ENCODE measurements at places on chromosomes 1 and 21.

DNA sequence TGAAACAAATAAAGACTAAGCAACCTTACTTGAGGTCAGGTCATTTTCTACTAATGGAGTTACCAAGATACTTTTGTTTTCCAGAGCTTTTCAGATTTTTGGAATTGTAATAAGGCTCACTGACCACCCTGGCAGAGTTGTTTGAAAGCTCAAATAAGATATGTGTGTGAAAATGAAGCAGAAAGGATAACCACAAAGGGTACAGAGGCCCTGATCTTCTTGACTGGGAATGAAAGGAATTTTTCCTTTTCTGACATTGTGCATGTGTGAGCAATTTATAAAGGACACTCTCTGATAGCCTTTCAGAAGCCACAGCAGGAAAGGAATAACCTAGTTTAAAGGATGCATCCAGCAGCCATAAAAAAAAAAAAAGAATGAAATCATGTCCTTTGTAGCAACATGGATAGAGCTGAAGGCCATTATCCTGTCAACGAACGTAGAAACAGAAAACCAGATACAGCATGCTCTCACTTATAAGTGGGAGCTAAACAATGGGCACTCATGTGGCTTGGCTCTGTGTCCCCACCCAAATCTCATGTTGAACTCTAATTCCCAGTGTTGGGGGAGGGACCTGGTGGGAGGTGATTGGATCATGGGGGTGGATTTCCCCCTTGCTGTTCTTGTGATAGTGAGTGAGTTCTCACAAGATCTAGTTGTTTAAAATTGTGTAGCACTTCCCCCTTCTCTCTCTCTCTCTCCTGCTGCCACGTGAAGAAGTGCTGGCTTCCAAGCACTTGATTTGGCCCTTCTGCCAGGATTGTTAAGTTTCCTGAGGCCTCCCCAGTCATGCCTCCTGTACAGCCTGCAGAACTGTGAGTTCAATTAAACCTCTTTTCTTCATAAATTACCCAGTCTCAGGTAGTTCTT lies 3.1 kb upstream of the SRP9 start:
- H3K4me1 ChIP-seq: peaks cover 27% of the 10 kb centered on the region
- no peaks in the 10 kb centered on the region for H3K36me3 ChIP-seq
- no peak overlapping the region for H3K27ac ChIP-seq
- no peak overlapping the region for H3K4me3 ChIP-seq

GRCh38 chr1:218495931-218496330 lies 150.8 kb downstream of the TGFB2 start:
- DNase-seq: no peak
- H3K27ac ChIP-seq: no peak overlapping the region
- H3K36me3 ChIP-seq: no peaks in the 10 kb centered on the region
- H3K27me3 ChIP-seq: no peaks in the 10 kb centered on the region
- peaks cover 7% of the 10 kb centered on the region for H3K4me1 ChIP-seq

- H3K27me3 ChIP-seq: no peaks in the 10 kb centered on the region
- DNase-seq: no peak
- no peak overlapping the region for H3K4me3 ChIP-seq
- peaks cover 6% of the 10 kb centered on the region for H3K36me3 ChIP-seq
These were observed 29.5 kb downstream of the C2CD2 start for GRCh38 chr21:41924368-41924754.

GRCh38 chr1:232925421-232926220 lies 24.8 kb upstream of the NTPCR start:
- no peaks in the 10 kb centered on the region for H3K4me1 ChIP-seq
- H3K4me3 ChIP-seq: no peak overlapping the region
- H3K36me3 ChIP-seq: no peaks in the 10 kb centered on the region
- H3K27me3 ChIP-seq: no peaks in the 10 kb centered on the region
- no peak overlapping the region for H3K27ac ChIP-seq

GRCh38 chr1:64318428-64318827 lies 115.0 kb downstream of the UBE2U start:
- DNase-seq: no peak
- H3K27ac ChIP-seq: no peak overlapping the region
- no peaks in the 10 kb centered on the region for H3K36me3 ChIP-seq
- no peaks in the 10 kb centered on the region for H3K27me3 ChIP-seq

DNA sequence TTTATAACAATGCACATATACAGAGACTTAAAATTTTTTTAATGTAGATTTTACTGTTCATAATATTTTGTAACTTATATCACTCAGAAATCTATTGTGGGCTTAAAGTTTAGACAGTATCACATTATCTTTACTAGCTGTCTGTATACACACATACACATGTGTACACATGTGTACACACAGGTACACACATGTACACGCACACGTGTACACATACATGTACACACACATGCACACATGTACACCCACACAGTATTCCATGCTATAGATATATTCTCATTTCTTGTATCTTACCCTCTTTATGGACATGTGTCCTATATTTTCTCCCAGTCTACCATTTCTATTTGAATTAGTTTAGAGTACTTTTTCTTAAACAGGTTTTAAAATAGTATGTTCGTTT lies 123.3 kb downstream of the USP25 start:
- no peaks in the 10 kb centered on the region for H3K27me3 ChIP-seq
- no peak overlapping the region for H3K4me3 ChIP-seq
- H3K4me1 ChIP-seq: no peaks in the 10 kb centered on the region
- H3K36me3 ChIP-seq: no peaks in the 10 kb centered on the region
- DNase-seq: no peak
- no peak overlapping the region for H3K27ac ChIP-seq

DNA sequence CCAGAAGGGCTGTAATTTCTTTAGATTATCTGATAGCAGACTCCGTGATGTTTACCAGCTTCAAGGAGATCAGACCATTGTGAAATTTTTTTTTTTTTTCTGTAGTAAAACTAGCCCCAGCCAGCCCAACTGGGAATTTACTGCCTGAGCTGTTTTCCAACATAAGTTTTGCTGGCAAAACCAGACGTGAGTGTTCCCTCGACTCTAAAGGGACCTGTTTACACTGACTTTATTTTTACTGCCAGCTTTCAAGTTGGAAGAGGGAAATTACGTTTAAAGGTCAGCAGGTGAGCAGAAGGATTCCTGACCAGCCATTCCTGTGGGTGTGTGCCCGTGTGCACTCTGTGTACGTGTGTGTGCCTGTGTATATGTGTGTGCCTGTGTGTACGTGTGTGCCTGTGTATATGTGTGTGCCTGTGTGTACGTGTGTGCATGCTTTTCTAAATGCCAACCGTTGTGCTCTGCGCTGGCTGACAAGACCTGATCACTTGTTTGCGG lies 374 bp downstream of the MAB21L3 start:
- peak overlapping the region; percentile 1 for H3K4me3 ChIP-seq
- H3K27ac ChIP-seq: peak overlapping the region; percentile 78
- DNase-seq: no peak
- no peaks in the 10 kb centered on the region for H3K27me3 ChIP-seq
- H3K4me1 ChIP-seq: peaks cover 18% of the 10 kb centered on the region

DNA sequence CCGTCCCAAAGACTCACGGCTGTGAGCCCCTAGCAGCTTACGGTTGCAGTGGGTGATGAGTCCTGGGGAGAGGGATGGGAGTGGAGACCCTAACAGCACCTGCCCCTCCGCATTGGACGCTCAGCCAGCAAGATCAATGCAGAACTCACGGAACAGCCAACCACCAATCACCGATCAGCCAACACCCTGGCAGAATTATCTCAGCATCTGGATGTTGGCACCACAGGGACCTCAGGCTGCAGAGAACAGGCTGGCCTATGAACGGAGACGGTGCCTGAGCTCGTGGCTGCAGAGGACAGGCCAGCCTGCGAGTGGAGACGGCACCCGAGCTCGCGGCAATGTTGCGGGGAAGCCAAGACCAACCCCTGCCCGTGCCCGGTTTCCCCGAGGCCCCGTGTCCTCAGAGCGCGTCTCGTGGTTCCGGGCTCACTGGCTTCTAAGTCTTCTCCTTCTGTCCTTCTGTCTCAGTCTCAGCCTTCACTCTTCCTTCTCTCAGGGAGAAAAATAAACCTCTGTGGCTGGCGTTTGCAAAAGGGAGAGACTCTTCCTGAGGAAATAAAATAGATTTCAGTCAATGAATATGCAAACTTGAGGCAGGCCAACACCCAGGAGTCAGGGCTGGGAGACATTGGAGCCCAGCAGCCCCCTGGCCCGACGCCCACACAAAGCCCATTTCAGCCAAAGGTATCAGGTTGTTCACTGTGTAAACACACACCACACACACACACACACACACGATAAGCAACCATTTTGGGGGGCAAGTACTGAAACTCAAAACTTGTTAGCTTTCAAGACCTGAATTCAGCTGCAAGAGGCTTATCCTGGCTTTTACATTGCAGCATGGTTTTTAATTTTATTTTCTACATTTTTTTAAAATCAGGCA lies 67.8 kb downstream of the SIK1 start:
- H3K36me3 ChIP-seq: no peaks in the 10 kb centered on the region
- H3K27me3 ChIP-seq: no peaks in the 10 kb centered on the region
- no peak overlapping the region for H3K27ac ChIP-seq

- no peak for DNase-seq
- no peaks in the 10 kb centered on the region for H3K36me3 ChIP-seq
- H3K27ac ChIP-seq: no peak overlapping the region
- H3K4me1 ChIP-seq: no peaks in the 10 kb centered on the region
- H3K27me3 ChIP-seq: no peaks in the 10 kb centered on the region
- H3K4me3 ChIP-seq: no peak overlapping the region
These were observed 74.7 kb upstream of the KCNK2 start for GRCh38 chr1:215007880-215008279.

DNA sequence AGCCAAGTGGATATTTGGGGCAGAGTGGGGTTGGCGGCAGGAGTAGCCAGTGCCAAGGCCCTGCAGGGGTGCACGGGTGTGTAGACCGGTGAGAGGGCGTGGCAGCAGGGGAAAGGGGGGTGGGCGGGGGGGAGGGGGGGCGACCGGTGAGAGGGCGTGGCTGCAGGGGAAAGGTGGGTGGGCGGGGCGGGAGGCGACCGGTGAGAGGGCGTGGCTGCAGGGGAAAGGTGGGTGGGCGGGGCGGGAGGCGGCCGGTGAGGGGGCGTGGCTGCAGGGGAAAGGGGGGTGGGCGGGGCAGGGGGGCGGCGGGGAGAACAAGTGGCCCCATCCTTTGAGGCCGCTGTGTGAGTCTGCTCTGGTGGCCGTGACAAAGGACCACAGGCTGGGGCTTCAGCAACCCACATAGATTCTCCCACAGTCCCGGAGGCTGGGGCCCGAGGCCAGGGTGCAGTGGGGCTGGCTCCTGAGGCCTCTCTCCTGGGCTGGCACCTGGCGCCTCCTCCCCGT lies 25.8 kb downstream of the RRP1 start:
- H3K4me1 ChIP-seq: peaks cover 32% of the 10 kb centered on the region
- no peak for DNase-seq
- no peaks in the 10 kb centered on the region for H3K36me3 ChIP-seq

GRCh38 chr21:41769933-41770332 lies 3.1 kb upstream of the RIPK4 start:
- no peaks in the 10 kb centered on the region for H3K27me3 ChIP-seq
- H3K4me1 ChIP-seq: peaks cover 19% of the 10 kb centered on the region
- no peaks in the 10 kb centered on the region for H3K36me3 ChIP-seq
- no peak overlapping the region for H3K4me3 ChIP-seq
- no peak for DNase-seq

- H3K4me1 ChIP-seq: no peaks in the 10 kb centered on the region
- H3K27me3 ChIP-seq: no peaks in the 10 kb centered on the region
- H3K27ac ChIP-seq: no peak overlapping the region
- H3K4me3 ChIP-seq: no peak overlapping the region
These were observed 673.6 kb upstream of the NR5A2 start for GRCh38 chr1:199353906-199354305.

DNA sequence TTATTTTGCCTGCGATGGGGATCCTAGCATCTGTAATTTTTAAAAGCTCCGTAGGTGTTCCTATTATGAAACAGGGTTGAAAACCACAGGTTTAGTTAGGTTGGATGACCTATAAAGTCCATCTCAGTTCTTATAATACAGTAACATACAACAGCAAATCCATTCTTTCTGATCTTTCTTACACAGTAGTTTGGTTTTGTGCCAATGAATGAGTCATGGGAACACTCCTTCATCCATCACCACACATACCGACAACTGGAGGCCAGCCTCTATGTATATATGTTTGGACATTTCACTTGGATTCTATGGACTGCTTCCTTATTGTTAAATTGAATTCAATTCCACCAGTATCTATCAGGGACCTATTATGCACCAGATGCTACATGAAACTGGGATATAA lies 118.4 kb upstream of the L1TD1 start:
- no peak overlapping the region for H3K27ac ChIP-seq
- no peak for DNase-seq
- no peaks in the 10 kb centered on the region for H3K4me1 ChIP-seq
- H3K4me3 ChIP-seq: no peak overlapping the region

- H3K4me1 ChIP-seq: peaks cover 45% of the 10 kb centered on the region
- peak overlapping the region; percentile 93 for H3K27ac ChIP-seq
- peak overlapping the region; percentile 79 for H3K4me3 ChIP-seq
- no peaks in the 10 kb centered on the region for H3K27me3 ChIP-seq
- peaks cover 48% of the 10 kb centered on the region for H3K36me3 ChIP-seq
These were observed 569 bp downstream of the KHDC4 start for GRCh38 chr1:155933591-155934096.

DNA sequence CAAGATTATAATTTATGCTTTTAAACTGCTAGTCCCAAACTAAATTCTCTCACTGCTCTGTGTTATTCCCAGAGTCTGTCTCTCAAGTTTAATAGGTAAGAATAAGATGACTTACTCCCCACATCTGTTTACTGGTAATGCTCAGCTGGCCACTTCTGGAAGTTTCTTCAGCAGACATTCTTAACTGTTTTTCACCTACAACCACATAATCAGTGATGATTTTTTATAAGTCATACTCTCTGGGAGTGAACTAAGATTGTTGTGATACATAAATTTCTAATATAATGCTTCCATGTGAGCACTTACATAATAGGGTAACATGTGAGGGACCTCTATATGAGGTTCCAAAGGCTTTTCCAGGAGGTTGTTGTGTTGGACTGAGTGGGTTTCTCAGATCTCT lies 8.7 kb downstream of the SLAMF7 start:
- no peak for DNase-seq
- no peak overlapping the region for H3K4me3 ChIP-seq
- H3K27me3 ChIP-seq: no peaks in the 10 kb centered on the region
- H3K36me3 ChIP-seq: no peaks in the 10 kb centered on the region
- peaks cover 16% of the 10 kb centered on the region for H3K4me1 ChIP-seq
- no peak overlapping the region for H3K27ac ChIP-seq

GRCh38 chr1:180533266-180533987 lies 25.3 kb upstream of the OVAAL start:
- no peaks in the 10 kb centered on the region for H3K4me1 ChIP-seq
- no peak for DNase-seq
- H3K4me3 ChIP-seq: no peak overlapping the region
- no peaks in the 10 kb centered on the region for H3K36me3 ChIP-seq
- H3K27me3 ChIP-seq: no peaks in the 10 kb centered on the region
- H3K27ac ChIP-seq: no peak overlapping the region

DNA sequence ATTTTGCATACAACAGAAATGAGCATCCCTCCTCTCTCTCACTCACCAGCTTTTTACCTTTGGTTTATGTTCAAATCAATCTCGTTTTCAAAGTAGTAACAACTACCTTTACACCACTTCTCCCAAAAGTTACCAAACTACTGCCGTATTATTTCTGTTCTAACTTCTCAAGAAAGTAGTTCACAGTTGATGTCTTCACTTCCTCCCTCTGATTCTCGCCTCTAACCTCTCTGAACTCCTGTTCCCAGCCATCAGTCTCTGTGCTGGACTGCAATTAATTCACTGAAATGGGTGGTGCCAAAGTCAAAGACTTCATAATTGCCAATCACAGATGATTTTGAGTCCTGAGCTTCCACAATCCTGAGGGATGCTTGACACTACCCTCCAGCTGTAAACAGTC lies 54.0 kb downstream of the ZNF281 start:
- H3K4me3 ChIP-seq: no peak overlapping the region
- no peaks in the 10 kb centered on the region for H3K36me3 ChIP-seq
- DNase-seq: no peak
- H3K4me1 ChIP-seq: peaks cover 12% of the 10 kb centered on the region
- H3K27me3 ChIP-seq: no peaks in the 10 kb centered on the region
- no peak overlapping the region for H3K27ac ChIP-seq

- DNase-seq: no peak
- no peaks in the 10 kb centered on the region for H3K36me3 ChIP-seq
- H3K27me3 ChIP-seq: no peaks in the 10 kb centered on the region
- no peak overlapping the region for H3K4me3 ChIP-seq
These were observed 179.9 kb downstream of the FASLG start for GRCh38 chr1:172838680-172839313.
